ENCODE measurements at places on chromosomes 1 and 21. TPM values are rescaled to one million over a fixed set of nuclear protein-coding genes. Genes with fewer than 3 reads are reported as not detected.

The TSPAN1 gene
- total RNA-seq: not detected

The OR14K1 gene
- total RNA-seq: 0.29 TPM

The RPRD2 gene
- 33.1 TPM for total RNA-seq

The NEGR1 gene
- total RNA-seq: 1.1 TPM

The PCBP3 gene
- 3.3 TPM for total RNA-seq

The SEMA6C gene
- total RNA-seq: 23.3 TPM

The TRABD2B gene
- 24.4 TPM for total RNA-seq

The AMIGO1 gene
- 2.4 TPM for total RNA-seq

The CSMD2 gene
- 0.33 TPM for total RNA-seq

The PBX1 gene
- 79.2 TPM for total RNA-seq

The USP33 gene
- 61.2 TPM for total RNA-seq

The CA6 gene
- total RNA-seq: not detected

The RBP7 gene
- 3.6 TPM for total RNA-seq

The MAP3K7CL gene
- not detected for total RNA-seq

The LZIC gene
- 28.9 TPM for total RNA-seq

The CR1L gene
- total RNA-seq: 1.9 TPM

The TP73 gene
- total RNA-seq: 3.3 TPM

The SPRR5 gene
- total RNA-seq: not detected

The CELA3A gene
- total RNA-seq: not detected

The PTPRC gene
- 0.34 TPM for total RNA-seq

The LCE1E gene
- total RNA-seq: not detected

The KRTAP10-6 gene
- total RNA-seq: 0.68 TPM

The ELF3 gene
- total RNA-seq: 11.8 TPM

The LDLRAD1 gene
- not detected for total RNA-seq

The FCRLA gene
- not detected for total RNA-seq

The PGLYRP4 gene
- not detected for total RNA-seq

The MROH9 gene
- total RNA-seq: not detected

The S100A9 gene
- not detected for total RNA-seq

The DISP3 gene
- 7.6 TPM for total RNA-seq

The GMEB1 gene
- 26.2 TPM for total RNA-seq

The CBR3 gene
- total RNA-seq: not detected

The KAZN gene
- 13.5 TPM for total RNA-seq

The MASP2 gene
- total RNA-seq: not detected

The P3R3URF gene
- total RNA-seq: not detected

The C1orf210 gene
- 17.0 TPM for total RNA-seq
